A673 (cell line): ENCODE measurements at places on chromosomes 4 and X. TPM values are rescaled to one million over a fixed set of nuclear protein-coding genes. Genes with fewer than 3 reads are reported as not detected.

- H3K36me3 ChIP-seq = no peaks in the 10 kb centered on the region
- no peak overlapping the region for H3K4me3 ChIP-seq
- no peaks in the 10 kb centered on the region for H3K27me3 ChIP-seq
- H3K4me1 ChIP-seq = no peaks in the 10 kb centered on the region
- no peak overlapping the region for H3K27ac ChIP-seq
- DNase-seq = peak; percentile 17
These were observed 181.4 kb upstream of the RBPJ start for GRCh38 chr4:26139310-26139924.

GRCh38 chr4:17072483-17072882, 174.0 kb upstream of the LDB2 start:
- H3K27ac ChIP-seq = no peak overlapping the region
- no peak overlapping the region for H3K4me3 ChIP-seq
- peaks cover 12% of the 10 kb centered on the region for H3K4me1 ChIP-seq

Gene PCDH18
- 7.8 and 10.0 TPM in 2 replicates for total RNA-seq

DNA sequence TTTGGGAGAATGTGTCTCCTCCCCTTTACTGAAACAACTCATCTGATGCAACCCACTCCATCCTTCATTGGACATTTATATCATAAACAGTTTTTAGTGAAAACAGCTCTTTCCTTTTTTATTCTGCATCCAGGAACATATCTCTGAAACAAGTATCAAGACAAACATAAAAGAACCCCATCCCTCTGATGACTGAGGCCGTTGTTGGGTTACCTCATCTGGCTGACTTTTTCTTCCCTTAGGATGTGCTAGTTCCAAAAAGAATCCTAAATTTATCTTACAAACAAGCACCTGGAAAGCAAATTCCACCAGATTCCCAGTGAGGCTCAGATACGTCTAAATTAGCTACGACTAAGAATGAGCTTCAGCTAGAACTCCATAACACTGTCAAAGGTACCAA, 483.7 kb upstream of the INTU start:
- DNase-seq = no peak
- H3K36me3 ChIP-seq = no peaks in the 10 kb centered on the region
- H3K4me3 ChIP-seq = no peak overlapping the region
- H3K27me3 ChIP-seq = no peaks in the 10 kb centered on the region
- H3K27ac ChIP-seq = no peak overlapping the region

Gene XAGE1A
- total RNA-seq = 36.9 and 52.5 TPM in 2 replicates
